Fibroblast of mammary gland (primary cell): ENCODE measurements at places on chromosomes 7 and 10.

GRCh38 chr7:129804890-129805719 lies 147.7 kb downstream of the UBE2H start:
- DNase-seq, result no peak

DNA sequence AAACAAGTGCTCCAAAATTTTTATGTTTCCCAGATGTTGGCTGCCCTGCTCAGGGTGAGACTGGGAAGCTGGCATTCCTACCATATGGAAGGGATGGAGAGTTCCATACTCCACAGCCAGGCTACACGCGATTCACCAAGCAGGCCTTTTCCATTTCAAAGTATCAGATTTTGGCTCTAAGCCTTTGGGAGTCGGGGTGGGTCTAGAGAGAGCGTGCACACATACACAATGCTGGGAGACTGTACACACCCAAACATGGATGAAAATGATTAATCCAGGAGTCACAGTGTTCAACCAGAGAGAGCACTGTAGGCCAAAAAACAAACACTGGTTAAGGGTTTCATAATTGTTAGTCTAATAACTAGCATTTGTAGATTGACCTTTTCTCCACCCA lies 295.0 kb downstream of the BICC1 start:
- peak; percentile 93 for DNase-seq

DNA sequence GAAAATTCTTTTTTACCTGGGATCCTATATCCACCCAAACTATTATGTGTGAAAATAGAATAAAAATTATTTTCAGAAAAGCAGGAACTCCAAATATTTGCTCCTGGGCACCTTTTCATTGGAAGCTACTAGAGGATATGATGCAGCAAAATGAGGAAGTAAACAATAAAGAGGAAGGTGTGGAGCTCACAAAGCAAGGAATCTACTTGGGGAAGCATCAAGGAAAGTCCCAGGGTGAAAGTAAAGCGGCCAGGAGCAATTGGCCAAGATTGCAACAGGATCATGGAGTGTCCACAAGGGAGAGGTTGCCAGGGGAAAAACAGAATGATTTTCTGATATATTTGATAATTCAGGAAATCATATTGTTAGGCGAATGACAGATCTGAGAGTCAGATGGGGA lies 80.8 kb downstream of the CARD11 start:
- no peak for DNase-seq

DNA sequence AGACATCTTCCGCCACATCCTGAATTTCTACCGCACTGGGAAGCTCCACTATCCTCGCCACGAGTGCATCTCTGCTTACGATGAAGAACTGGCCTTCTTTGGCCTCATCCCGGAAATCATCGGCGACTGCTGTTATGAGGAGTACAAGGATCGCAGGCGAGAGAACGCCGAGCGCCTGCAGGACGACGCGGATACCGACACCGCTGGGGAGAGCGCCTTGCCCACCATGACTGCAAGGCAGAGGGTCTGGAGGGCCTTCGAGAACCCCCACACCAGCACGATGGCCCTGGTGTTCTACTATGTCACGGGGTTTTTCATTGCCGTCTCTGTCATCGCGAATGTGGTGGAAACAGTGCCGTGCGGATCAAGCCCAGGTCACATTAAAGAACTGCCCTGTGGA lies 1.9 kb downstream of the KCND2 start:
- no peak for DNase-seq

DNA sequence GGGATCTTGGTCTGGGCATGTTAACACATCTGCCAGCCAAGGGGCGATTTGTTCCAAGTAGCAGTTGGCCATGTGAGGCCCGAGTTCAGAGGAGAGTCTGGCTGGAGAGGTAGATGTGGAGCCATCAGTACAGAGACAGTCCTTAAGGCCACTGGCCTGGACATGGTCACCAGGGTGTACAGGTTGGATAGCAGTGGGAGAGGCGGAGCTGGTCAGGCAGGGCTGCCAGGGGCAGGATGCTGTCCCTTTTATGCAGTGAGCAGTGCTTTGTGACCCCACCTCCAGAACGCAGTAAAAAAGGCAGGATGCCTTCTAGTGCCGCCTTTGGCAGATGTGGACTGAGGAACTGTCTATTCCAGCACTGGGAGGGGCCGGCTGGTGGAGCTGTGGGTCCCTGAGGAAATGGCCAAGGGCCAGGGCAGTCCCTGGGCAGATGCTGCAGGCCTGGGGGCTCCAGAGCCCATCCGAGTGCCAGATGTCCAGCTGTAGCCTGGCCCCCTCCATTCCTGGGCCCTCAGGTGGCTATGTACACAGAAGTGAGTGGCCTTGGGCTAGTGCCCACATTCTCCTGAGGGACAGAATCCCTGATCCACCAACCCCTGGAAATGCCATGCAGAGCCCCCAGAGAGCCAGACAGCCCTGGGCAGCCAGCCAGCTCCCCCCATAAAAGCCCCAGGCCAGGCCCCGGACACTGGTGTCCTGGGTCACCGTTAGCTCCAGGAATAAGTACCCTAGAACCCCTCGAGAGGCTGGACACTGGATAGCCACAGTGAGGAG lies 17.2 kb upstream of the MYL7 start:
- no peak for DNase-seq

GRCh38 chr7:111958896-111959295 lies 247.3 kb downstream of the DOCK4 start:
- no peak for DNase-seq

- no peak for DNase-seq
These were observed 45.7 kb upstream of the ARID5B start for GRCh38 chr10:61855771-61856170.

DNA sequence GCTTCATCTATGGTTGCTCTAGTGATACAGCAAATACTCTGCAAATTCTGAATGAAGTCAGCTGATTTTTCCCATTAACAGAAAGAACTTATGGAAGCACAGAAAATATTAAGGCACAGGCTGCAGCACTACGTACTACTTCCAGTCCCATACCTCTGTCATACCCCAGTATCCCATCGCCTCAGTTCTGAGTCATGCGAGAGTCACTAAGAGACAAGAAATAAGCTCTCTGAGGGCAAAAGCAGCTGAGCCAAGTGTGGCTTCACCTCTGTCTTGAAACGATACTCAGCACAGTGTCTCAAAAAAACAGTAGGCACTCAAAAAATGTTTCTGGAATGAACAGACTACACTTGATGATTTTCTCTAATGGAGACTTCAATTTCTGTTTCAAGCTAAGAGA lies 48.2 kb downstream of the EZH2 start:
- DNase-seq, result peak; percentile 28

DNA sequence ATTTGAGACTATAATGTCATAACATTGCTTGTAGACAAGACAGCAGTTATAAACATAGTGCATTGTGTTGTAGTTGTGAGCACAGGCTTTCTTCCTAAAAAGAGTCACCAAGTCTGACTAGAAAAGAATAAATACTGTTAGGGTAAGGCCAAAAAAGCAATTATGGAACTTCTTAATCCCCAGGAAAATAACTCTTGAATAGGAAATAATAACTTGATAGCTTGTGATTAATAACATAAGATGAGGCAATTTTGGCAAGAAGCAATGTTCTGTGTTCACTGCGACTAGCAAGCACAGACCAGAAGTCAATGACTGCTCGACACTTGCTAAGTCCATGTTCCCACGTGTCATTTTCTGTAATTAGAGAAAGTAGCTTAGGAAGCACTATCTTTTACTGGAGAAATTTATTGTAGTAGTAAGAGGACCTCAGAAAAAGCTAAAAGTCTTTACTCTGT lies 97.1 kb downstream of the AGMO start:
- DNase-seq, result peak; percentile 47

DNA sequence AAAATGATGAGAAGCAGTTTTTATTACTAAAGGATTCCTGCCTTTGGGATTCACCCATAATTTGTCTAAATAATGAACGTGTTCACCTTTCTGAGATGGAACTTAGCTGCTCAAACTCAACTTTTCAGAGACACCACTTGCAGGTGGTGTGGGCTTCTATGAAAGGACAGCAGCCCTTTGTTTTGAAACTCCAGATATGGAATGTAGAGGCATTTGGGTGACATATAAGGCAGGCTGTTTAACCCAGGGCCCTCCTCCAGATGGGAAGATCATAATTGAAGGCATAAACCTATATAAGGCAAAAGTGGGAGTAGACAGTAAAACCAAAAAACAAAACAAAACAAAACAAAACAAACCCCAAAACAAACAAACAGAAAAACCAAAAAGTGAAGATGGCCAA lies 11.9 kb upstream of the HUS1 start:
- no peak for DNase-seq

DNA sequence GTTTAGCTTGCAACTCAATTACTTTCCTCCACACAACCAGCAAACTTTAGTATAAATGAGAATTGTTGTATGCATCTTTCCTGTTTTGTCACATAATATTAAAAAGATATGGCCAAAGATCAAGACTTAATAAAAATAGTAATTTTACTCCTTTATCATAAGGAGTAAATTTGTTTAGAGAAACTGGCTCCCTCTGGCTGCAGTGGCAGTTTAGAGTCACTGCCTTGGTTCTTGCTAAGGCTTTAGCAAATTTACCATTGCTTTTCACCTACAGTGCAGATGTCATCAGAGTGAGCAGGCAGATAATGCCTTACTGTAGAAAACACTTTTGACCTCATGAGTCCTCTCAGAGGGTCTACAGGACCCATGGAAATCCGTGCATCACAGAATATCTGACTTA lies 2.6 kb downstream of the PRPF18 start:
- DNase-seq, result peak; percentile 3

DNA sequence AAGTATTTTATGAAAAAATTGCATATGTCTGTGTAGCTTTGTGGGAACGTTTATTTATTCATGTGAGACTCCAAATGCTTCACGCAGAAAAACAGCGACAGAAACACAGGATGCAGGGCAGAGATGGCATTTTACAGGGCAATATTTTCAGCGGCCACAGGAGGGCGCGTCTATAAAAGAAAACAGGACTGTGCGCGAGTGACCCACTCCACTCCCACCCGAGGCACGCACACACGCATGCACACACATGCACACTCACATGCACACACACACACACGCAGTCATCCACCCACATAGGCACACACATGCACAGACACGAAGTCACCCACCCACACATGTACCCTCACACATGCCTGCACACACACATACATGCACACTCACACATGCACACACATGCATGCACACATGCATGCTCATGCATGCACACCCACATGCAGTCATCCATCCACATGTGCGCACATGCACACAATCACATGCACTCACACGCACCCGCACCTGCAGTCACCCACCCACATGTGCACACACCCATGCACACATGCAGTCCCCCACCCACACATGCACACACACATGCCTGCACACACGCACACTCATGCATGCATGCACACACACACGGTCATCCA lies 96.3 kb downstream of the DNAJB6 start:
- peak; percentile 37 for DNase-seq

DNA sequence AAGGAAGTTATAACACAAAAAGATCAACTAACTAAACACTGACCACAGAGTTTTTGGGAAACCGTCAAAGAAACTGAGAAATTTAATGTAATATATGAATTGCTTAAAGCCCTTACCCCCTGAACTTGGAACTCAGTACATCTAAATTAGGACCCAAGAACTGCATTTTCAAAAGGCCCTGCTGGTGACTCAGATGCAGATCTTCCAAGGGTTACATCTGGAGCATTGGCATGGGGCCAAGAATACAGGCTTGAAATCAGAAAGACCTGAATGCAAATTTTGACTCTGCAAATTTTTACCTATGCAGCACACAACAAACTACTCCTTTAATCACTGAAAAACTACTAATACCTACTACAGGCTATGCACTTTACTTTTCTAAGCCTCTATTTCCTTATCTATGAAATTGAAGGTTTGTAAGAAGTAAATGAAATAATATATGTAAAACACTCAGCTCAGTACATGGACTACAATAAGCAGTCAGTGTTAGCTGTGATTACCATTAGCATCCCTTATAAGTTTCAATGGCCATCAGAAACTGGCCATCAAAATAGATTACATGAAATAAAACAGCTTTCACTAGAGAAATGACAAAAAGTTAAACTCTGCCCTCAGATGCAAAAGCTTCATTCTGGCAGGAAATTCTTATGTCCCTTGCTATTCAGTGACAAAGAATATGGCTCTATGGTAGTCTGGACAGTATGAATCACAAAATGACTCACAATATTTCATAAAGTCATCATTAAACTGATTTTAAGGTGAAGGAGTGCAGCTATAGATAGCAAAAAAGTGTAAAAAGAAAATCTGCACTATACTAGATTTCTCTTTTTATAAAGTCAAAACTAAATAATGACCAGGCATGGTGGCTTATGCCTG lies 43.6 kb downstream of the NSUN6 start:
- DNase-seq, result peak; percentile 93

GRCh38 chr10:660413-660969 lies 29.0 kb downstream of the DIP2C start:
- DNase-seq, result no peak

GRCh38 chr10:38209332-38209731 lies 115.2 kb downstream of the ZNF37A start:
- no peak for DNase-seq

DNA sequence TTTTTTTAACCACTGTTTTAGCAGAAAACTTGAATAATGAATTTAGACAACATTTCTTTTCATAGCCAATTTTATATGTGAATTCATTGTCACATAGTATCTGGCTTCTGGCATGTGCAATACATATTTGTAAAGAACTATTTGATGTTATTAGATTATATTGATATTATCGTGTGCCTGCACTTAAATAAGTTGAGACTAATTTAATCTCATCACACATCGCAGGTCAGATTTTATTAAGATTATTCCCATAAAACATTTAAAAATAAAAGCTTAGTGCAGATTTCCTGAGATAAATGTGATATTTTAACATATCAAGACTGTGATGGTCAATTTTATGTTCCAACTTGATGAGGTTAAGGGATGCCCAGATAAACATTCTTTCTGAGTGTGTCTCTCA lies 1565.3 kb upstream of the LRRTM3 start:
- no peak for DNase-seq

- peak; percentile 46 for DNase-seq
These were observed 104.7 kb downstream of the SEPTIN7 start for GRCh38 chr7:35905555-35905954.

DNA sequence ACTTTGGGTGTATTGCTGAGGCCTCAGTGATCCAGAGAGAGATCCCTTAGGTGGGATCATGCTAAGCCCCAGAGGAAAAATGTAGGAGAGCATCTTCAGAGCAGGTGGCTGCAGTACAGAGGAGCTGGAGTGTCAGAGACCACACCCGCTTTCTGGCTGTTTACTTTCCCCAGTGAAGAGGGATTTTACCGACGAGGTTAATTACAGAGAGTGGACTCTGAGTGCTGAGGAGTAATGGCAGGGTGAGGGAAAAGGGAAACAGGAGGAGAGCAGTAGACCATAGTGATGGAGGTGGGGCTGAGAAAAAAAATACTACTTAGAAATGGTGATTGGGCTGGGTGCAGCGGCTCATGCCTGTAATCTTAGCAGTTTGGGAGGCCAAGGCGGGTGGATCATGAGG lies 43.3 kb upstream of the HBP1 start:
- DNase-seq, result no peak

- DNase-seq, result peak; percentile 32
These were observed 1.5 kb downstream of the CTBP2 start for GRCh38 chr10:125158601-125159485.

DNA sequence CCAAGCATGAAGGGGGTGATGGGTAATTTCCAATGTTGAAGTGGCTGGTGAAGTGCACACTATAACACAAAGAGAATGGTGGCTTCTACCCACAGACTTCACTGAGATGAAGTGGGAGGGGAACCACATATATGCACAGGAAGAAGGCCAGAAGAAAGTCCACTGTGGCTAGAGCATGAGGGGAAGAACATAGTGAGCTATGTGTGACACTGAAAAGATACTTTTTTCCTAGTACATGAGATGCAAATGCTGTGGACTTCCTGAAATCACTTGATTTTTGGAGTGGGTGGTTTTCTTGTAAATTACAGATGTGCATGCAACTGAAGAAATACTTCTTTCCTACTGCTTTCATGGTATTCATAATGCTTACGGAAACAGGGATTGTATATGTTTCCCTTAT lies 115.6 kb upstream of the PHYHIPL start:
- DNase-seq, result no peak
